ENCODE measurements at places on chromosomes 2 and 18.

DNA sequence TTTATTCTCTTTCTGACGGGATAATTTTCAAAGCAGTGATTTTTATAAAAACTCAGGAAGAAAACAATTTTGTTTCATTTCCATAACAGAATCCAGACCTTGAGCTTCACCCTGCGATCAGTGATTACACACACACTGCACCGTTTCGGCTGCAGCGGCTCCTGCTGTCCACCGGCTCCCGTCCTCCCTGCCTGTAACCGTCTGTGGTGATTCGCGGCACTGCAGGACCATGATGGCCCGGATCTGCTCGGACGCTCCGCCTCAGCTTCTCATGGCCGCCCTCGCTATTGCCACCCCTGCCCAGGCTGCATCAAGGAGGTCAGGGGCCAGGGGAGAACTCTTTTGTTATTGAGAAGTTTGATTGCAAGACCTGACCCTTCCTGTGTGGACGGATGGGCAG is 246.1 kb downstream of the TWIST2 start:
- no peak for DNase-seq

GRCh38 chr2:239809391-239809790 is 215.8 kb downstream of the NDUFA10 start:
- DNase-seq, result no peak

- no peak for DNase-seq
Measured at GRCh38 chr2:215664847-215665525, 229.1 kb upstream of the FN1 start.

DNA sequence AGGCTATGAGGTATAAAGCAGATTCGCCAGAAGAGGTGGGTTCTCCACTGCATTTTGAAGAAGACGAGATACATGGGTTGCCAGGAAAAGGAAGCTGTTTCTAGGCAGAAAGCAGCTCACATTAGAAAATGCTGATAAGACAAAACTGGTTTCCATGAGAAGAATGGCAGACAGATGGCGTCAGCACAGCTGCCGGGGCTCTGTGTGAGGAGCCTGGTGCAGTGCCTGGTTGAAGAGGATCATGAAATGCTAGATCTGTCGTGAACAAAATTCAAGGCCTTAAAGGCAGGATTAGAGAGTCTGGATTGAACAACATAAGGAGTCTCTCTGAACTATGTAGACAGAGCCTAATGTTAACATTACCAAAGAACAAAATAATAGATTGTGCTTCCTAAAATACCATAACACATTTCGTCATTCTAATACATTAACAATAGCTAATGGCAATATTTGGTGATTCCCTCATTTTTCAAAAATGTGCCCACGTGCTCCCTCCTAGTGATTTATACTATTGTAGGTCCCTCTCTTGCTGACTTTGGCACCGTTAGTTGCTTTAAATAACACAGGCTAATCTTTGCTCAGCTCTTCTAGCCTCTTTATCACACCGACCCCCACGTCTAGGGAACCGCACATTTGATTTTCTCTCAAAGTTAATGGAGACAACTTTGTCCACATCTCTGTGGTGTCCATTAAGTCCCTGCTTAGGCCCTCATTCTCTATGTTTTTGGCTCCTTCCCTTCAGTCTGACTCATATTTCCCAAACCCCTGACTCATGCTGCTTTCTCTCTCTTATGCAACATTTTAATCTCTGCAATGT is 38.2 kb downstream of the EFEMP1 start:
- DNase-seq, result no peak

GRCh38 chr18:50231621-50232020 is 34.7 kb downstream of the CFAP53 start:
- DNase-seq, result no peak
